Motor neuron (in vitro differentiated cells): ENCODE measurements at places on chromosomes 3 and 15. TPM values are rescaled to one million over a fixed set of nuclear protein-coding genes. Genes with fewer than 3 reads are reported as not detected.

Gene SPINT1
- 0.38 and 1.7 TPM in 2 replicates for total RNA-seq

Gene PRTG
- 19.5 and 26.8 TPM in 2 replicates for total RNA-seq

Gene ROBO2
- total RNA-seq: 123 and 199 TPM in 2 replicates

Gene MESP1
- total RNA-seq: 1.7 and 2.1 TPM in 2 replicates

Gene SH3GL3
- 22.6 and 26.5 TPM in 2 replicates for total RNA-seq

Gene GOLGA6L7
- 0.46 and 0.70 TPM in 2 replicates for total RNA-seq

Gene SKOR1
- total RNA-seq: 0.45 and 0.63 TPM in 2 replicates

Gene CLDN1
- total RNA-seq: 1.5 and 1.9 TPM in 2 replicates

Gene ARHGEF26
- total RNA-seq: 53.4 and 56.3 TPM in 2 replicates

Gene RTF1
- 33.7 and 35.5 TPM in 2 replicates for total RNA-seq

Gene GNL3
- 157 and 191 TPM in 2 replicates for total RNA-seq

Gene CCK
- not detected in 2 replicates for total RNA-seq

Gene KBTBD13
- 0.46 TPM in 1 of 2 replicates, not detected in the other for total RNA-seq

Gene TGM5
- total RNA-seq: 0.31 TPM in 1 of 2 replicates, not detected in the other

Gene TRIM59
- 20.5 and 25.0 TPM in 2 replicates for total RNA-seq

Gene LIPC
- 0.31 TPM in 1 of 2 replicates, not detected in the other for total RNA-seq

Gene MYLK
- total RNA-seq: 7.0 and 7.1 TPM in 2 replicates

- no peak for ATAC-seq
These were observed 13.8 kb upstream of the POLR2M start for GRCh38 chr15:57692709-57693108.

- no peak for ATAC-seq
These were observed 1.5 kb upstream of the ISLR start for GRCh38 chr15:74171965-74172541.

DNA sequence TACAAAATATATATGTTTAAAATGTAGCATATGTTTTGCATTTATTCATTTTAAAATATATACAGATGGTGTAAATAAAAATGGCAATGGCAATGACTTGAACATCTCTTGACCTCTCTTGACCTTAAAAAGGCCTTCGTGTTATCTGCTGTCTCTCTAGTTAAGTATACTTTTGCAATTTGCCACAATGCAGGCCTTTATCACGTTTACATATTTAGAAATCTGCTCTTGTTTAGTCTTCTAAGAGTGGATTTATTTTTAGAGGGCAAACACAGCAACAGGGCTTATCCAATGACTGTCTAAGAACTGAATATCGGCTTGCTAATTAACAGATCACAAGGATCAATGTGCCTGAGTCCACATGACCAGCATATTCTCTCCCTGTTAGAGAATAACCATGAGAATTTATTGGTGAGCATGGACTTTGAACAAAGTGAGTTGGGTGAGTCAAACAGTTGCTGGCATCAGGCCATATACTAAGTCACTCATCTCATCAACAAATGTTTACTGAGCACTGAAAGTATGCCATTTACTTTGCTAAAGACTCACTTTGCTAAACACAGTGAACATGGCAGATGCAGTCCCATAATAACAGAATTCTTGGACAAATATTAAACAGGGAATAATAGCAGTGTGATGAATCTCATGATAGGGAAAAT is 48.2 kb downstream of the MDFIC2 start:
- no peak for ATAC-seq

DNA sequence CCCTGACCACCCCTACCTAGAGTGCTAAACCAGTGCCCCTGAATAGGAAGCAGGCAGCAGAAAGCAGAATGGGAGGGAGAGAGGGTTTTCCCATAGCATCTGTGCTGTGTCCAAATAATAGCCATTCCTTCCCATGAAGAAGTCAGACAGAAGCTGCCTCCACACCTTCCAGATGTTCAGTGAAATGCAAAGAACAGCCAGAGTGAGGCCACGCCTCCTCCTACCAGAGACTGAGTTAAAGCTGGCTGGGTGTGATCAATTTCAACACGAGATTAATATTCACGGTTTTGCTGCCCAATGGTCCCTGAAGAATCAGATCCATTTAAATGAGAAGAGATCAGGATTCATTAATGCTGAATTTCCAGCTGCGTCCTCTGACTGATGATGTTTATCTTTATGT is 111.8 kb downstream of the SRGAP3 start:
- peak; percentile 64 for ATAC-seq

DNA sequence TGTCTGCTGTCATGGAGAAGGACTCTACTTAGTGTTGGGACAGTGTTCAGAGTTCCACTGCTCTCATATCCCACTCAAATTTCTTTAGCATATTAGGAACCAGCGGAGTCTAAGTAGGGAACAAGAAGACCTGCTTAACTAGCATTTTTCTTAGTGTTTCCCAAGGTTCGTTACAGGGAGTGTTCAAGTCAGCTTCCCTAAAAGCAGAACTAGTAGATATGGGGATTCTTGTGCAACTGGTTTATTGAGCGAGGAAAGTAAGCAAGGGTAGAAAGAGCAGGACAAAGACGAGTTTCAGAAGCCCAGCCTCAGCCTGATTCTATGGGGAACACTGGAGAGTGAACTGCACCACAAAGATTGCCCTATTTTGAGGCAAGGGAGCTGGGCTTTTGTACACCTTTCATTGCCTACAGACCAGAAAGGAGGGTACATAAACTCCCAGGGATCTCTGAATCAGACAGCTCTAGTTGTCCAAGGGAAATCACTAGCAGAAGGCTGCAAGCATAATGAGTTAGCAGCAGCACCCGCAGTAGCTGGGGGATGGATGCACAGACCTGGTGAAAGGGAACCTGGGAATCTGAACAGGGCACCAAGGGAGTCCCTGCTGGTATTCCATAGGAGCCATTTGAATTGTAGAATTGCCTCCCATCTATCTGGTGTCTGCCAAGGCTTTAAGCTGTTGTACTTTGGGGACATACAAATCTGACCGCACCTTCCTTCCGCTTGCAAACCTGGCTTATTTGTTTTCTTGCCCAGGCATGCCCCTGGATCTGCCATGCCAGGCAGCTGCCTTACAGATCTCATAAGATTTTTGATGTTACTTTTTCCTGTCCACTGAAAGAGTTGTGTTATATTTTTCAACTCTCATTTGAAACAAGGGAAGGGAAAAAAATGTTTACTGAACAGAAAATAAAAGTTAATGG is 15.1 kb downstream of the CMTM7 start:
- peak; percentile 55 for ATAC-seq

GRCh38 chr3:42831321-42831713 is 22.1 kb downstream of the ACKR2 start:
- peak; percentile 65 for ATAC-seq

- no peak for ATAC-seq
These were observed at the start of gene C3orf22 for GRCh38 chr3:126558336-126559071. C3orf22 (minus strand) TSS chr3:126558932; CDS start chr3:126553390, 5,542 bp downstream.

- no peak for ATAC-seq
These were observed 438.6 kb upstream of the ZNF385D start for GRCh38 chr3:22189616-22190015.

- ATAC-seq: no peak
These were observed 29.4 kb downstream of the ITGA11 start for GRCh38 chr15:68402432-68403160.

DNA sequence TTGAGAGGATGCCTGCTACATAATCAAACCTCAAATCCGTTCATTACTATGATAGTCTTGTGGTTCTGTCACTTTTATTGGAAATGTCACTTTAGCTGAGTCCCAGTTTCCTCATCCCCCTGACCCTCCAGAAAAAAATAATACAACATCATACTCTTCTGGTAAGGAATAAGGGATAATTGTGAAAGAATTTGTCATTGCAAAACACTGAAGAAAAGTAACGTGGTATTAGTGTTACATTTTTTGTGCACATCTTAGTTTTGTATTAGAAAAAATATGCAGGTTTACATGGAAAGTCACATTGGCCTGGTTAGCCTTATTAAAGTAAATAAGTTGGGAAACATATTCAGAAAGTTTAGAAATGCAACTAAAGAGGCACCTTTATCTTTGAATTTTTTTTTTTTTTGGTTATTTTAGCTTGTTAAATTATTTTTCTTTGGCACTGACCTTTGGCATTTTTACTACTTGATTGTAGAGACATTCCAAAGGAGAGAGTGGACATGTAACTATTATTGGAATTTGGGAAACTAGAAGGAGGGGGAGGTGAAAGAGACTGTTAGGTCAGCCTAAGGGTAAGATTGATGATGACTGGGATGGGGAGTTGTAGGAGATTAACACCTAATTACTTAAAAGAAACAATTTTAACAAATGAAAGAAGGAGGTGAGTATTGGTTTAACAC is 462.2 kb upstream of the RARB start:
- no peak for ATAC-seq

GRCh38 chr3:154184582-154184981 is 63.4 kb downstream of the ARHGEF26 start:
- no peak for ATAC-seq

DNA sequence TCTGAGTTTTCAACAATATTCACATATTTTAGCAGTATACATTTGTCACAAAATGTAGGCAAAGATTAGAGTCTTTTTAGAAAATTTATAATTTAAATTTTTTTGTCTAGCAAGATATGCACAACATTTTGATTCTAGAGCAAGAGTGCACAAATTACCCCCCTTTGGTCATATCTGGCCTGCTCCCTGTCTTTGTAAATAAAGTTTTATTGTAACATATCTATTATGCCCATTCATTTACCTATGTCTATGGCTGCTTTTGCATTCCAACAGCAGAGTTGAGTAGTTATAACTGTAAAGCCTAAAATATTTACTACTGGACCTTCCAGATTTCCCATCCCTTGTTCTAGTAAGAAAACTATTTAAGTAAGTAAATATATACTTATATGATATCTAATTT is 430.7 kb downstream of the EDEM1 start:
- ATAC-seq: no peak

- no peak for ATAC-seq
These were observed 30.6 kb upstream of the GATA2 start for GRCh38 chr3:128523591-128523990.

- ATAC-seq: no peak
These were observed 198.2 kb upstream of the UMPS start for GRCh38 chr3:124532071-124532470.

DNA sequence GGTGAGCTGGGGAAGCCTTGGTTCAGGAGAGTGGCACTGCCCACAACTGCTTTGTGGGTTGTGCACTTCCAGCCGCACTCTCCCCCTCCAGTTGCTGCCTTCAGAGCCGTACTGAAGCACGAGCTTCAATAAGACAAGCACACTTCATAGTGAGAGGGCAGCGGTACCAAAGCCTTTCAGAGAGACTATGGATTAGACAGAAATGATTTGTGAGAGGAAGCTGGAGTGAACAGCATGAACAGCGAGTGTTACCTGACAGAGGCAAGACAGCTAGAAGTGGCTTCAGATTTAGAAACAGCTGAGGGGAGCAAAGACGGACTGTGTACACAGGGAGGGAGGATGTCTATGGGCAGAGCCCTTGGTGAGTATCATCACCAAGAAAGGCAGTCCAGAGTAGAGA is 31.1 kb downstream of the HCLS1 start:
- no peak for ATAC-seq

GRCh38 chr15:61250613-61251012 is 21.5 kb upstream of the RORA start:
- ATAC-seq: no peak

- ATAC-seq: peak; percentile 37
These were observed 192.7 kb downstream of the SUCLG2 start for GRCh38 chr3:67461667-67462142.

DNA sequence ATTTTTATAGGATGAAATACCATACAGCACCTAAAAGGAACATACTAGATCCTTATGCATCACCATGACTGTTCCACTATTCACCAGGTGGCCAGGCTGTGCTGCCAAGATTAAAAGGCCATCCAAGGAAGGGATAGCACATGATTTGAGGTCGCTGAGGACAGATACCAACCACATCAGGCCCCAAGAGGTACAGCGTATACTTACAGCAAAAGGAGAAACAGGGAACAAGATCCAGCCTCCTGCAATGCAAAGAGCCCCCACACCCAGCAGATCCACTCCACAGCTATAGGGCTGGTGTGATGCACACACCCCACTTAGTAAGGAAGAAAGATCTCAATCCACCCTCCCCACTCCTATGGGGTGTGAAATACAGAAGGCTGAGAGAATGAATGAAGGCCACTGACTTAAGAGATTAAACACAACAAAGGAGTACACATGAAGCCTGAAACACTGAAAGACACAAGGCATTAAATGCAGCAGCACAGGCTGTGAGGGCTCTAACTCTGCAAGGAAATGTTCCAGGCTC is 32.0 kb upstream of the ZNF445 start:
- no peak for ATAC-seq

DNA sequence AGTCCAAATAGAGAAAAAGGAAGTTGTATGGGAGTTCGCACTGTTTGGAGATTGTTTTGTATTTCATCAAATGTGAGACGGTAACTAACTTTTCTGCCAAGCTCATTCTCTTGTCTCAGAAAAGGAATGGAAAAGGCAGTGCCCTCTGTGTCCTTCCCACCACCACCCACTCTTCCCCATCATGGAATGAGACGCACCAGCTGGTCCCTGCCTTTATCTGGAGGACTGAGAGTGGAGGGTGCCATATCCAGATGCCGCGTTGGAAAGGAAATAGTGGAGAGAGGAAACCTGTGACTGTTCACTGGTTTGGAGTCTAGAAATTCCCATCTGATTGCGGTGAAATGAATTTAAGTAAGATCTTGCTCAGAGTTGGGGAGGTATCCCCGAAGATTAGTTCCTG is 3.7 kb upstream of the CCK start:
- ATAC-seq: no peak

DNA sequence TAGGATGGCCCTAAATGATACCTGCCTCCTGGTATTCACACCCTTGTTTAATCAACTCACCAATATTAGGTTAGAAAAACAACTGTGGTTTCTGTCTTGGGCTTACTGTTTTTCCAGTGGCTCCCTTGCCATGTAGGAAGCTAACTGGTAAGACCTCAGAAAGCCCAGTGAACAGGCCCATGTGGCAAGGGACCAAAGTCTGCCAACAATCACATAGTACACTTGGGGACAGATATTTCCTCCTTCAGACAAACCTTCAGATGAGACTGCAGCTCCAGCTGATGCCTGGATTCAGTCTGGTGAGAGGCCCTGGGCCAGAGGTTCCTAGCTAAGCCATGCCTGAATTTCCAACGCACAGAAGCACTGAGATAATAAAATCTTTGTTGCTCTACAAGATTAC is 96.1 kb downstream of the GSK3B start:
- no peak for ATAC-seq

GRCh38 chr3:114775395-114775794 is 371.7 kb downstream of the ZBTB20 start:
- ATAC-seq: no peak

GRCh38 chr3:33855884-33856546 is 57.6 kb downstream of the PDCD6IP start:
- ATAC-seq: no peak

GRCh38 chr3:60643831-60644230 is 607.4 kb downstream of the FHIT start:
- no peak for ATAC-seq

GRCh38 chr15:94387849-94388441 is 156.6 kb downstream of the MCTP2 start:
- ATAC-seq: no peak

GRCh38 chr3:134291319-134292254 is 40.9 kb upstream of the RYK start:
- ATAC-seq: no peak
